CD4-positive, alpha-beta T cell (primary cell): ENCODE measurements at places on chromosomes 4 and X. TPM values are rescaled to one million over a fixed set of nuclear protein-coding genes. Genes with fewer than 3 reads are reported as not detected.

The ACE2 gene
- total RNA-seq: not detected

The MFAP3L gene
- total RNA-seq: 1.3 TPM

The FAM53A gene
- total RNA-seq: 0.93 TPM

The L1CAM gene
- total RNA-seq: 1.2 TPM
